ENCODE measurements at places on chromosomes 6 and 20.

- DNase-seq = no peak
Measured at GRCh38 chr6:40112350-40112749, 178.1 kb upstream of the MOCS1 start.

GRCh38 chr20:51467956-51468626 lies 74.4 kb downstream of the NFATC2 start:
- no peak for DNase-seq

GRCh38 chr20:22402550-22402949 lies 181.8 kb downstream of the FOXA2 start:
- DNase-seq = no peak

DNA sequence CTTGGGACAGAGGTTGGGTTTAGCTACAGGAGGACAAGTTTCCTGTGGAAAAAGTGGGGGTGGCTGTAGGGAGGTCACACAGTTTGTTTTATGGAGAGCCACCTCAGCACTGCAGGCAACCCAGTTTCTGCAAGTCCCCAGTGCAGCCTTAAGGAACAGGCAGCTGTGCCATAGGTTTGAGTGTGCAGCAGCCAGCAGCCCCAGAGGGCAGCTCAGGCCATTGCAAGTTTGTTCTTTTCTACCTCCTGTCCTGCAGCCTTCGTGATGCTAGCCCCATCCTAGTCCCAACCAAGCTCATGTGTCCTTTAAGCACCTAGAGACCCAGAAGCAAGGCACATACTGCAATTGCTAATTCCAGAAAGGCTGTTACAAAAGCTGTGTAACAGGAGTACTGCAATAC lies 58.8 kb downstream of the ZBTB9 start:
- DNase-seq = no peak

GRCh38 chr20:37901654-37902503 lies 1.0 kb upstream of the VSTM2L start:
- no peak for DNase-seq

- DNase-seq = no peak
Measured at GRCh38 chr20:42274986-42275385, 656.8 kb upstream of the CHD6 start.

- DNase-seq = peak; percentile 59
Measured at GRCh38 chr20:45993197-45993951, 15.3 kb upstream of the MMP9 start.

DNA sequence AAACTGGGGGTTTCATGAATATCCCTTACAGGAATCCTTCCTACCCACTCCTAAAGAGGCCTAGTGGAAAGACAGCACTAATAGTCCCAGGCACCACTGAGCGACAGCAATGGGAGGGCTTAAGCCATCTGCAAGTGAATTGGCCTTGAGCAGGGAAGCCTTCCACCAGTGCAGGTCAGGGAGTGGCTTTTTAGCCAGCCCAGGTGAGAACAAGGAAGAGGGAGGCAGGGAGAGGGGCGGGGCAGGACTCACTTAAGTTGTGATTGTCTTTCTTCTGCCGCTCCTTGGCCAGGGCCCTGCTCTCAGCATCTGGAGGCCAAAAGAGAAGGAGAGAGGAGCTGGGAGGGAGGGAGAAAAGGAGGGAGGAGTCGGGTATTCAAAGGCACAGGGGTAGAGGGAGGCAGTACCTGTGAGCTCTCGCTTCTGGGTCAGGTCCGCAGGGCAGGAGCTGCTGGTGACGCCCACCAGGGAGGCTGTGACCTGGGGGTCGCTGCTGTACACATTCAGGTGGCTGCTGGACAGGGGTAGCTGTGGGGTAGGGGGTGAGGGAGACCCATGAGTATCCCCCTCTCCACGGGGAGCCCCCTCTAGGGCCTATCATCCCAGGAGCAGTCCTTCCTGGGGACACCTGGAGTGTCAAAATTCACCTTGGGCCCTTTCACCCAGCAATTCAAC lies 47.8 kb downstream of the TFEB start:
- DNase-seq = peak; percentile 54

- DNase-seq = no peak
Measured at GRCh38 chr6:131281471-131282270, 146.4 kb downstream of the AKAP7 start.

GRCh38 chr6:148704400-148705246 lies 42.2 kb upstream of the UST start:
- no peak for DNase-seq

- DNase-seq = no peak
Measured at GRCh38 chr20:1874450-1875182, 20.6 kb upstream of the SIRPA start.

- no peak for DNase-seq
Measured at GRCh38 chr6:166419286-166419685, 36.5 kb upstream of the MPC1 start.

GRCh38 chr20:1798982-1799381 lies 96.2 kb upstream of the SIRPA start:
- no peak for DNase-seq

GRCh38 chr6:166670894-166671293 lies 43.8 kb upstream of the RPS6KA2 start:
- no peak for DNase-seq

GRCh38 chr6:131045139-131045538 lies 17.9 kb downstream of the EPB41L2 start:
- no peak for DNase-seq

DNA sequence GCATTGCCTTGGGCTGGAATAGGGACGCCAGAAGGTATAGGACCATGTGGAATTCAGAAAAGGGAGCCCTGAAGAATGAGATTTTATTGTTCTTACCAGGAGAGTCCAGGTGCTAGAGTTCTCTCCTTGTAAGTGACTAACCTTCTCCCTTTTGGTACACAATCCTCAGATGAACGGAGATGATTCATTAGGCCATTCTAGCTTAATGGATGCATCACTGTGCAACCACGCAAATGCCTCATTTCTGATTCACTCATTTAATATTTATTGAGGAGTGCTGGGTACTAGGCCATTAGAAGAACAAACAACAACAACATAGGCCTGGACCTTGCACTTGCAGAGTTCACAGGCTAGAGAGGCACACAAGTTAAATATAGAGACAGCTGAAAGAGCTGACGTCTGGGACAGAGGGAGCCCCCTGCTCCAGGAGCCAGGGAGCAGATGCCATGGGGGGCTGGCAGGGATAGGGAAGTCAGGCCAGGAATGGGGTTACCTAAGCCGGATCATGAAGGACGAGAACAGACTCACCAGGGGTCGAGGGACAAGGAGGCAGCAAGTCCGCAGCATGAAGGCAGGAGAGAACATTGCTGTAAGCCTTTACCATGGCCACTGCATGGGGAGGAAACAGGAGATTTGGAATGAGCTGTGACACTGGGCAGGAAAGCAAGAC lies 179.5 kb upstream of the AKAP12 start:
- DNase-seq = no peak

GRCh38 chr20:62252342-62252966 lies 14.1 kb downstream of the OSBPL2 start:
- no peak for DNase-seq

DNA sequence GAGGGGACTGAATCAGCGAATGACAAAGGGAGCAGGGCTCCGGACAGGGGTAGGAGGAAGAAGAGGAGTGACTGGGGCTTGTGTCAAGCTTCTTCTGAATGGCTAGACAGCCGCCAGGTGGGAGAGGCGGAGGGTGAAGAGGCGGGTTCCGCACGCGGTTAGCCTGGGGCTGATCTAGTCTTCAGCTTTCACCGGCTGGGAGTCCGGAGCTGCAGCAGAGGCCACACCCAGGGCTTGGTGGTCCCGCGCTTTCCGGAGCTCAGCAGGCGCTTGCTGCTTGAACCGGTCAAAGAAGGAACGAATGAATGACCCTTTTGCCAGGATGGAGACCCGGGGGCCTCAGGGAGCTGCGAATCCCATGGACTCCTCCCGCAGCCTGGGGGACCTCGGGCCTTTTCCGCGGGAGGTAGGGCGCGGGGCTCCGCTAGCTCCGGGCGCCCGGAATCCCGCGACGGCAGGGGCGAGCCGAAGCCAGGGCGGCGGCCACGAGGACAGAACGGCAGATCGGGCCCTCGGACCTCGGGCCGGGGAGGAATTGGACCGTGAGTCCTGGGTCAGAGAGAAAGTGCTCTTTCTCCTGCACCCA lies at the start of gene C6orf141:
C6orf141 (plus strand) TSS at position 177 of the 586 bp plus-strand sequence; CDS start at position 302, 125 bp downstream.
- no peak for DNase-seq

- no peak for DNase-seq
Measured at GRCh38 chr20:37475252-37475651, 45.8 kb upstream of the NNAT start.

DNA sequence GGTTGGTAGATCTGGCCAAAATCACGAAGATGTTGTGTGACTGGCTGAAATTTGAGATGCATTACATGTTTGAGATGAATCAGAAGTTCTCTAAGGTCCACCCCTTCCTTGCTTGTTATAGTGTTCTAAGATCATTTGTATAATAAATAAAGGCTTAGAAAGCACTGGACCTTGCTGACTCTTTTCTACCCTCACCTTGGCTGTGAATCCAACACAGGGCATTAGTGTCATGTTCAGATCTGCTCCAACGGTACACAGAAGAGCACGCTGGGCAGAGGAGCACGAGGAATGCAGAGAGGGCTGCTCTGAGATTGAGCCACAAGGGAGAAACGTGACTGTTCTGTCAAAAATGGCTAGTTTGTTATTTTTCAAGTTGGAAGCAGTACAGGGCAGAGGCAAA lies 169.5 kb upstream of the HDAC2 start:
- no peak for DNase-seq

GRCh38 chr6:159981071-159981402 lies 12.2 kb downstream of the IGF2R start:
- DNase-seq = no peak

GRCh38 chr20:24816907-24817306 lies 132.2 kb upstream of the CST7 start:
- no peak for DNase-seq

- DNase-seq = no peak
Measured at GRCh38 chr6:83218646-83219045, 25.5 kb downstream of the RWDD2A start.

GRCh38 chr6:144853603-144854002 lies 568.5 kb downstream of the UTRN start:
- DNase-seq = no peak

Measured in chondrocyte (in vitro differentiated cells).